ENCODE measurements at places on chromosomes 7 and 10. TPM values are rescaled to one million over a fixed set of nuclear protein-coding genes. Genes with fewer than 3 reads are reported as not detected.

DNA sequence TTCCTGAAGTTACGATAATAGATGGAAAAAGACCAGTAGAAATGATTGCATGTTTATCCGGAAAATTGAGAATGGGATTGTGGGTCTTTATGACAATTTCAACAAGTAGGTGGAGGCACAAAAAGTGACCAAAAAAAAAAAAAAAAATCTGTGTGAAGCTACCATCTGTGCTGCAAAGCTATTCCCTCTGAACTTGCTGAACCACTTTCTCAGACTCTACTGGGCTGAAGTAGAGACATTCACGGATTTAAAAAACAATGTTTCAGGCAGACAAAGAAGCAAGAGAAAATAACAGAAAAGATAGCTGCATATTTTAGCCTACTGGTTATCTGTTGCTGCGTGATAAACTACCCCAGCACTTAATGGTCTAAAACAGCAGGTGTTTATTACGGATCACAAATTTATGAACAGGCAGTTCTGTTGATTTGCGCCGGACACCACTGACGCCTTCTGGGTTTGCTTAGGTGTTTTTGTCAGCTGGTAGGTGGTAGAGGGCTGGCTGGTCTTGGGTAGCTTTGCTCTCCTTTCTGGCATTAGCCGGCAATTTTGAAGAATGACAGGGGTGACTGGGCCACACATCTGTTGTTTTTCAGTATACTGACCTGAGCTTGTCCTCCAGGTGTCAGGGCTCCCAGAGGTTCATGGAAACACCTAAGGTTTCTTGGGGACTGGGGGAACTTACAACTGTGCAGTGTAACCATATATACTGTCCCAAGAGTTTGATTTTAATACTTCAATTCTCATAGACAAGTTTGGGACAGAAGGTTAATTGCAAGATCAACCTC lies 665.1 kb downstream of the CCSER2 start:
- no peak for DNase-seq

Gene LRRN3
- total RNA-seq: 66.7 TPM

Gene HGF
- total RNA-seq: 2.1 TPM

GRCh38 chr10:51530541-51530940 lies 168.9 kb downstream of the CSTF2T start:
- no peak for DNase-seq

DNA sequence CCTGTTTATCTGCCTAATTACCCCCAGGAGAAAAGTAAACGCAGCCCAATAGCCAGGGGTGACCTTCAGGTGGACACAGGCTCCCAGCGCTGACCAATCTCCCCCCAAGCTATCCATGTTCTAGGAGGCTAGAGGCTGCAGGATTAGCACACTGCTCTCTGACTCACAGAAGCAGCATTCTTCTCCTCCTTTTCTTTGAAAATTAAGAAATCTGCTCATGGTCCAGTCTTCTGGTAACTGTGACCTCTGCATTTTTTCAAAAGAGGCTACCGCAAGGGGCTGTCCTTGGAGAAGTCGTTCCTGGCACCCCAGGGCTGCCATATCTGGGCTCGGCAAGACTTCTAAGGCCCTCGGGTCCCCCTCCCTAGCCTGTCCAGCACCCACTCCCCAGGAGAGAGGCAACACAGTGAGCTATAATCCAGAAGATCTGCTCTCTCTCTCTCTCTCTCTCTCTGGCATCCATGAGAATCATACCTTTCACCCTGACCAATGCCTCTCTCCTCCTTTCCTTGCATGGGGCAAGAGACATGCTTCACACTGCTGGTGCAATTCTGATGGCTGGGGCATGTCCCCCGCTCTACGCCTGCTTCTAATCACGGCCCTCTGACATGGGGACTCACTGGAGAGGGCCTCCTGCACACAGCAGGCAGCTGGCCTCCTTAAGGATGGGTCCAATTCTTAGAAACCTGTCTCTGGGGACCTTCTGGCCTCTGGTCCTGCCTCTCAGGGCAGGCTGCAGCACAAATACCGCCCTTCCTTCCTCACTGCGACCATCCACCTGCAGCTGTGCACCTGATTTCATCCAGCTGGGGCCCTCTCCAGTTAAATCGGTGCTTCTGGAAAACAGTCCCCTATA lies 27.3 kb downstream of the ANXA11 start:
- no peak for DNase-seq

- no peak for DNase-seq
Measured at GRCh38 chr10:103775776-103776175, 79.6 kb downstream of the SH3PXD2A start.

GRCh38 chr10:29543715-29544114 lies 91.1 kb downstream of the SVIL start:
- no peak for DNase-seq

DNA sequence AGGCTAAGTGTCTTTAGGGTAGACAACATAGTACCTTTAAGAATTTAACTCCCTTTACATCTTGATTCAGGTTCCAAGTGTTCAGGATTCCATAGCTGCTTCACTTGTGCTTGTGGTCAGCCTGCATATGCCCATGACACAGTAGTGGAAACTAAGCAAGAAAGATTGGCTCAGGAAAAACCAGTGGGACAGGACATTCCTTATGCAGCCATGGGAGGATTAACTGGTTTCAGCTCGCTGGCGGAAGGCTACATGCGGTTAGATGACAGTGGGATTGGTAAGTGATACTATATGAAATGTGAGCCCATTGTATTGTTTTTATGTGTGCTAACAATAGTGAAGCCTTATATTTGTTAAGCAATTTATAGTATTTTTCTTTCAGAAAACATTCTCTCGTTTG lies 11.3 kb downstream of the FAM221A start:
- no peak for DNase-seq

Gene DKK1
- total RNA-seq: not detected

- no peak for DNase-seq
Measured at GRCh38 chr7:4386190-4386589, 295.9 kb upstream of the FOXK1 start.

GRCh38 chr7:99778880-99779279 lies 5.1 kb downstream of the CYP3A4 start:
- no peak for DNase-seq

Gene GPR15LG
- not detected for total RNA-seq

DNA sequence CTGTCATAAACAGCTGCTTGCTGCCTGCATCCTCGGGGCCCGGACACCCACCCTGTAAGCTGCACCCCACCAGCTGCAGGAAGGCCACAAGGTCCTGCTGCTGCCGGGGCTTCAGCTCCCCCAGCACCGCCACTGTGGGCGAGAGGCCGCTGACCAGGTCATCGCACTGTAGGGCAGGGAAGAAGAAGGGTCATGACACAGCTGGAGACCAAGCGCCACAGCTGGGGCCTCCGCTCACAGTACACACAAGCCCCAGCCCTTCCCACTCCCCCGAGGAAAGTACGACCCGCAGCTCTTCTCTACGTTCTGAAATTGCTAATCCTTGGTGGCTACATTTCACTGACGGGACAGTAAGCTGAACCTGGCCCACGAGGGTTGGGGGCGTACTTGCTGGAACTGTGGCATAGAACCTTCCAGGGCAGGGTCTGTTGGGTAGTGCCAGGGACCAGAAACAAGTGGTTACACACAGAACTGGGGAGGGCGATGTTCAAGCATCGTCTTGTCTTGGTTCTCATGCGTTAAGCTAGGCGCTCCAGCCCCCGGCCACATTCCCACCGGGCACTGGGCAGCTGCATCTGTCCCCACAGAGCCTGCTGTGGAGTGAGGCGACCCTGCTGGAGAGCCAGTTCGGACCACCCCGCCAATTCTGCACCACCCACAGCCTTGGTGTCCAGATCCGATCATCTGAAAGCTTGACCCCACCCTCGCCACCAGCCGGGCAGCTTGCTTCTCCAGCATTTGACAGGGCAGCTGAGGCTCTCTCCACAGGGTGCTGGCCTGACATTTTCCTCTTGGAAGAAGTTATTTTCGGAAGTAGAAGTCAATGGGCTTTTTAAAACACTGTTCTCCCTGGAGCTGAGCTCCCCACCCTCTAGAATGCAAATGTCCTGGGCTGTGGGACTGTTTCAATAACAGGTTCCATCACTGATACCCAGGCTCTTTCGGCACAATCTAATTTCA lies 50.8 kb downstream of the GSDME start:
- no peak for DNase-seq

GRCh38 chr7:113835367-113835766 lies 83.4 kb downstream of the PPP1R3A start:
- no peak for DNase-seq

GRCh38 chr7:30598121-30598876 lies 3.6 kb downstream of the GARS1 start:
- DNase-seq: no peak

- no peak for DNase-seq
Measured at GRCh38 chr7:92809397-92809759, 27.0 kb downstream of the CDK6 start.
